ENCODE measurements at places on chromosomes 1 and 21.
A peak's percentile ranks its signal among the peaks of the same experiment; 100 is the strongest.

DNA sequence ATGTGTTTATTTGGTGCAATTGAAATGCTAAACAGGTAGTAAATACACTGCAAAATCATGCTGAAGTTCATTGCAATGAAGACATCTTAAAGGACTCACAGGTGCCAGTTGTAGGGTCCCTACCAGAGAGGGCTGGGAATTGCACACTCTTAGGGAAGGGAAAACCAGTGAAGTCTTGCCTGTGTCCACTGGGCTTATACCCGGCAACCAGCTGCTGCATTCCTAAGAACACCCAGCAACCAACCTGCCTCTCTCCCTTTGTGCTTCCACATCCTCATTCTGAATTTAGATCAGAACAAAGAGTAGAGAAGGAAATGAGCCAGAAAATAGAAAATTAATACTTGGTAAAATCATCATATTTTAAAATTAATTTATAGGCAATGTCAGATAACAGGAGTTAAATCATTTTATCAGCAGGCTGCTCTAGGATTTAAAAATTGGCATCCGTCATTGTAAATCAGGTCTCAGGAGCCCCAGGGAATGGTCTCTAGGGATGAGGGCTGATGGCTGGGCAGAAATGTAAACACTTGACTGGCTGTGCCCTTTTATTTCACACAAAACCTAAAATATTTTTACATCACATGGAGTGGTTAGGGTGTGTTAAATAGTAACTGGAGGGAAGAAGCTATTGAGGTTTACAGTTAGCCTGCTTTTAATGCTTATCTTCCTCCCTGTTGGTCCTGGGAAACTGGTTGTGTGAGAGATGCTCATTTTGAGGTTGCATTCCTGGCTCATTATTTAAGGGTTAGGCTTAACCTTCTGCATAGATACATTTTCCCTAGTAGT lies 31.3 kb downstream of the PTGFRN start:
- no peak for DNase-seq

DNA sequence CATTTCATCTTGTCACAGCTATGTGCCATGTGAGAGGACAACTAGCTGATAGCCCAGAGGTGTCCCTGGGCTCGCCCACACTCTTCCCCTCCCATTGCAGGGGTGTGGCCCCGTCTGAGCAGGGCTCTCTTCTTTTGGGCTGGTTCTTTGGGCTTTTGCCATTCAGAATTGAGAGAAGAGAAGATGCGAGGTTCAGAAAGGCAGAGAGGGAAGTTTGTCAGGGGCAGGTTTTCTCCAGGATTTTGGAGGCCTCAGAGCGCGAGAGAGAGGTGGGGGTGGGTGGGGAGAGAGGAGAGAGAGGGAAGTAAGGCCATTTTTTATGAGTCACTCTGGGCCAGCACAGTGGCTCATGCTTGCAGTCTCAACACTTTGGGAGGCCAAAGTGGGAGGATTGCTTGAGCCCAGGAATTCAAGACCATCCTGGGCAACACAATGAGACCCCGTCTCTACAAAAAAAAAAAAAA lies 5.2 kb downstream of the IFI6 start:
- DNase-seq, result no peak

- no peak for DNase-seq
These were observed 185.6 kb downstream of the DAB1 start for GRCh38 chr1:57238233-57238781.

DNA sequence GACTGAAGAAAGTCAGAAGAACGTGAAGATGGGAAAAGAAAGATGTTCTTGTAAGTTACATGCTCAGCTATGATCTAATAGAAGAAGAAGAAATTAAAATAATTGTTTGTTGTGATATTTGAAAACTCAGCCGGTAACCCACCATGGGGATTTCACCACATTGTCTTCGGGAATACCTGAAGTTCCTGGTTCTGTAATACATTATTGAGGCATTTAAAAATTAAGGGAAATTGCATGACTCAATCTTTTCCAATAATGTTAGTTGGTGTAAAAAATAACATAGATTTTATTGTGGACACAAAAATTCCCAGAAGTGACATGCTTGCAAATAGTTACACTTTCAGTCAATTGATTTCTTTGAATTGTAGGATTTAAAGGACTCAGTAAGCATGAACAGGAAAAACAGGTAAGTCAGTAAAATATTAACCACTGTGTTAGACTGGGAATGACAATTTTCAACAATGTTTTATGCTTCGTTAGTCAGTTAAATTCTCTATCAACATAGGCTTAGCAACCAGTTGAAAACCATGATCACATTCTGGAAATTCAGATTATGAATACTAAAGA lies 745.1 kb downstream of the LTN1 start:
- no peak for DNase-seq

GRCh38 chr1:68120136-68120791 lies 69.8 kb upstream of the DIRAS3 start:
- DNase-seq, result no peak

GRCh38 chr1:198657550-198658064 lies 18.8 kb downstream of the PTPRC start:
- DNase-seq, result no peak

DNA sequence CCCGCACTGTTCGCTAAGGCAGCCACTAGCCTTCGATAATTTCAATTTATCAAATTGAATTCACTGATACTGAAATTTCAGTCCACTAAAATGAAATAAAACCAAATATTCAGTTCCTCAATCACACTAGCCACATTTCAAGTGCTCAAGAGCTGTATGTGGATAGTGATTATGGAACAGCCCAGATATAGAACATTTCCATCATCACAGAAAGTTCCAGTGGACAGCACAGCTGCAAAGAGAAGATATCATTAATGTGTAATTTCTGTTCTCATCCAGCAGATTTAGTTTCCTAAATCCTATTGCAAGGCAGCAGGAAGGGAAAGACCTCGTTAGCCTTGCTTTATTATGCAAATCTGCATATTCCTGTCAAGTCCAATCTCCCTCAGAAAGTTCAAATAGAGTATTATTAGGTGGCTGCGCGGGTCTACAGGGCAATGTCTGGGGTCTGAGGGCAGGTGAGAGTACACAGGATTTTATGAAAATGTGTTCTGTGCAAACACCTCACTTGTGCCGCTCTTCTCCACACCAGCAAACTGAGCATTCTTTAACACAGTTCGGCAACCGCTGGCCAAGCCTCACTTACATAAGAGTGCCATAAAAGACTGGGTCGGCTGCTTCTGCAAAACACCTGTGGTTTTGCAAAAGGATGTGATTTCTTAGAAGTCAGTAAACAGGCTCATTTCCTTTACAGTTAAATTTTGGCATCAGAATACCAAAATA lies 22.4 kb downstream of the CAPZB start:
- DNase-seq, result no peak

DNA sequence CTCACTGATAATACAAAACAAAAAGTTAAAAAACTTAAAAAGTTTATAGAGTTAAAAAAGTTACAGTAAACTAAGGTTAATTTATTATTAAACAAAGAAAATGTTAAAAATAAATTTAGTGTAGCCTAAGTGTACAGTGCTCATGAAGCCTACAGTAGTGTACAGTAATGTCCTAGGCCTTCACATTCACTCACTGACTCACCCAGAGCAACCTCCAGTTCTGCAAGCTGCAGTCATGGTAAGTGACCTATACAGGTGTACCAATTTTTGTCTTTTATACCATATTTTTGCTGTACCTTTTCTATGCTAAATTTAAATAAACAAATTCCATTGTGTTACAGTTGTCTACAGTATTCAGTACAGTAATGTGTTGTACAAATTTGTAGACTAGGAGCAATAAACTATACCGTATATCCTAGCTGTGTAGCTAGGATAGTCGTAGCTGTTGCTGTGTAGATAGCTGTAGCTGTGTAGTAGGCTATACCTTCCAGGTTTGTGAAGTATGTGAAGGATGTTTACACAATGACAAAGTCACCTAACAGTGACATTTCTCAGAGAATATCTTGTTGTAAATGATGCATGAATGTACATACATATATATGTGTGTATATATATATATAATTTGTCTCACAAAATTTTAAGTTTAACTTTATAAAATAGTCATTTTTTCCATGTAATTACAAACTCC lies 140.2 kb downstream of the TGFB2 start:
- DNase-seq, result no peak

DNA sequence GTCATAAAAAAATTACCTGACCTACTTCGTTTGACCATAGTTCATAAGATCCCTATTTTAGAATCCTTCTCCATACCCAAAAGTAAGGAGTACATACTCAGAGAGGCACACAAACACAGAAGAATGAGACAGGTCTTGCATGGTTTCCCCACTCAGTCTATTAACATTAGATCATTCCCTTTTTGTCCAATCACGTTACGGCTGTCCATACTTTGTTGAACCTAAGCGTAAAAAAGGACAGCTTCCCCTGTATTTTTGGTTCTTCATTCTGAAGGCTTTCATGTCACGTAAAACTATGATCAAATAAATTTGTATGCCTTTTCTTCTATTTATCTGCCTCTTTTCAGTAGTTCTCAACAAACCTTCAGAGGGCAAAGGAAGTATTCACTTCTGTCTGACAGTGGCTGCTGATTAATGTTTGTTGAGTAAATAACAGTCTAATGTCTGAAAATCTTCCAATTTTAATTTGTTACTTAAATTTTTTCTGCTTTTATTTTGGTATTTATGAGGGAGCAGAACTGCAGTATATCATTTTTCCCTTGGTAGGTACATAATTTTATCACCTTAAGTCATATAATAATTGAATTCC lies 16.4 kb downstream of the PKN2 start:
- no peak for DNase-seq

- DNase-seq, result no peak
These were observed 251.3 kb downstream of the SDCCAG8 start for GRCh38 chr1:243507001-243507671.

DNA sequence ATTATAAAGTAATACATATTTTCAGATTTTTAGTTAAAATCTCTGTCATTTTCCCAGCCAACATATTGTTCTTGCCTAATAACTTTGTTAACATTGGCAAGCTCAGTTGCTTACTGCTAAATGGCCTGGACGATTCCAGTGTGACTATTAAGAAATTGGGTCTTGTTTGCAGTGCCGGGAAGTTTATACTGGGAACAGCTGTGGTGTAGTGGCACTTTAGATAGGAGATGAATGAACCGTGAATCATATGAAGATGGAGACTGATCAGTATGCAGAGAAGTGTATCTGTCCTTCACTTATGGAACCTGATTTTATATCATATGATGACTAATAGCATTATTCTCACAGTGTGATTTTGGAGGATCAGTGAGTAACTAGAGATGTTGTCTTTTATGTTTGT lies 3.3 kb downstream of the CHRM3 start:
- DNase-seq, result no peak

DNA sequence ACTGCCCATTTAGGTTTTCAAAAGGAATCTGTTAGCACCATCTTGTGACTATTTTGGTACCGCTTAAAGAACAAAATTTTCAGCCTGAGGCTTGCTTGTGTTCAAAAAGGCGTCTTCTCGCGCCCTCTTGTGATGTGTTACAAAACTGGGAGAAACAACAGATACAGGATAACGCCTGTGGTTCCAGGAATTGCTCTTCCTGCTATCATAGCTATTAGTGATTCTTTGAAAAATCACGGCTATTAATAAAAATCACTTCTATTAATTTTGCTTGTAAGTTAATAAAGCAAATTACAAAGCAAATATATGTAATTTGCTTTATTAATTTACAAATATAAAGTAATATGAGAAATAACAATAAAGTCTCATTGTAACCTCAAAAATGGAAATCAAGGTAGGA lies 82.2 kb upstream of the ABCD3 start:
- no peak for DNase-seq

GRCh38 chr1:184388319-184388889 lies 1.6 kb downstream of the C1orf21 start:
- DNase-seq, result no peak

- DNase-seq, result no peak
These were observed 137.7 kb upstream of the SMYD2 start for GRCh38 chr1:214143006-214143992.

- DNase-seq, result peak; percentile 82
These were observed 10.9 kb upstream of the BOLA1 start for GRCh38 chr1:149888247-149888998.

GRCh38 chr1:164366014-164366413 lies 193.0 kb upstream of the PBX1 start:
- DNase-seq, result no peak

DNA sequence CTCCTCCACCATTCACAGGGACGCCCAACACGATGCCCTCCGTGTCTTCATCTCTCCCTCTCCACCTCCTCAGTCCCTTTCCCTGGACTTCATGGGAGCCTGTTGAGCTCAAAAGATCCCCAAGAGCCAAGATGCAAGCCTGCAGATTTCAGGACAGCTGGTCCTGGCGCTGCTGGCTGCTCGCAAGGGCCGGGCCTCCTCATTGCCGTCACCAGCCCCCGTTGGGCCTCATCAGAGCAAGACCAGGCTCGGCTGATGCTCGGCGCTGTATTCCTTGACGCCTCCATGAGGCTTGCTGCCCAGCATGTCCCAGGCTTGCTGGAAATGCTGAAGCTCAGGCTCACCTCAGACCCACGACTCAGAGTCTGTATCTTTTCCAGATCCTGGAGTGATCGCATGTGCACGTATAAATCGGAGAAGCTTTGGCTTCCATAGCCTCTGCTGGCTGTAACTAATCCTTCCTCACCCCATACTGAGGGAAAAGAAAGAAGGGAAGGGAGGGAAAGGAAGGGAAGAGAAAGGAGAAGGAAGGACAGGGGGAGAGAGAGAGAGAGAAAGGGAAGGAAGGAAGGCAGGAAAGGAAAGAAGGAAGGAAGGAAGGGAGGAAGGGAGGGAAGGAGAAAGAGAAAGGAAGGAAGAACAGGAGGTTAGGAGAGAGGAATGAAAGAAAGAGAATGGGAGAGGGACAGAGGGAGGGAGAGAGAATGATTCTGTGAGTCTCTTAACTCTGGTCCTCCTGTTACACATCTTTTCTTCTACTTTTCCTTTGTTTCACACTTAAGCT lies 94.6 kb downstream of the KCNJ15 start:
- DNase-seq, result no peak

DNA sequence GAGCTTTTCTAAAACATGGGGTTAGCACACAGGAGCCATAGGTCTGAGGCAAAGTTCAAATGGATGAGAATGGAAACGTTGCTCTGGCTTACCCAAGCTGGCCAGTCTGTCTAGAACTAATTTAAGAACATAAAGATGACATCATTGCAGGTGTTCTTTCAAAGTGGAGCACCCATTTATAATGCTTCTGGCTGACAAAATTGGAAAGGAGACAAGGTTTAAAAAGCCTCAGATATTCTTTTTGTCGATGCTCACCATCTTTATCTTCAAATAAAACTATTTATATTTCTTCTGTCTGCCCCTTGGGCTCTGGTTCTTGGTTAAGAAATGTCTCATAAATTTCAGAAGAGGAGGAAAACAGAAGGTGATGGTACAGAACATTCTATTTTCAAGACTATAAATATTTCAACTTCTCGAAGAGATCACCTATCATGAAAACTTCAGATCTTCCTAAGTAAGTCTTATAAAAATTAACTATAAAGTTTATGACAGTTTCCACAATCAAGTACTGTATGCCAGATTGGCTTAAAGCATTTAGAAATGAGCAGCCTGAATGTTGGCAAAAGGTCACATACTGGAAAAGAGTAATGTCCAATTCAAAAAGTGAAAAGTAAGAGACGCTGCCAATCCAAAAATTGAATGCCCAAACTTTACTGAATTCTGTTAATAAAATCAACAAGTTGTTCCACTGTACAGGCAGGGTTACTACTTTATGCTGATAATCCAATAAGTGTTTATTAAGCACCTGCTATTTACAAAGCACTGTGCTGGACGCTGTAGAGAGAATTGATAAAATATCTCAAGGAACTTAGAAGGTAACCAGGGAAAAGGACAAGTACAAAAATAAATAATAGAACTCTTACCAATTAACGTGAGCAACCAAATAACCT lies 92.0 kb downstream of the ETS2 start:
- no peak for DNase-seq

- DNase-seq, result peak; percentile 93
These were observed 16.5 kb downstream of the SLC2A7 start for GRCh38 chr1:9009438-9010370.

GRCh38 chr1:1063945-1064831 lies 9.9 kb downstream of the RNF223 start:
- DNase-seq, result peak; percentile 83
